IPS DF 19.7 (cell line): ENCODE measurements at places on chromosomes 5 and 9.

DNA sequence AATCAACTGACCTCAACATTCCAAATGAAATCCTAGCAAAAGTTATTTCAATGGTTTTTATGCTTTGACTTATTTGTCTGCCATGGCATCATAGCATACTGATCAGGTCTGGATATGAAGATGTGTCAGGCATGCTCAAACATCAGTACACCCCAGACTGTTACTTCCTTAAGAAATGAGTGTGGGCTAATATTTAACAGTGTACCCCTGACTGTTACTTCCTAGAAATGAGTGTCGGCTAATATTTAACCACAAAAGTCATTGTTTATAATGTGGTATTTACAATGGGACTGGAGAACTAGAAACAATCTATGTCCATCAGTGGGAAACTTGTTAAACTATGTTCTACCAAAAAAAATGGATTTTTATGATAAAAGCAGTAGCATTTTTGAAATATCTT lies 38.1 kb upstream of the HNRNPA0 start:
- DNase-seq = no peak

- DNase-seq = no peak
Observed at GRCh38 chr9:69249337-69249736, 75.3 kb downstream of the TJP2 start.

GRCh38 chr9:129377931-129378661 lies 200.0 kb upstream of the IER5L start:
- DNase-seq = no peak

DNA sequence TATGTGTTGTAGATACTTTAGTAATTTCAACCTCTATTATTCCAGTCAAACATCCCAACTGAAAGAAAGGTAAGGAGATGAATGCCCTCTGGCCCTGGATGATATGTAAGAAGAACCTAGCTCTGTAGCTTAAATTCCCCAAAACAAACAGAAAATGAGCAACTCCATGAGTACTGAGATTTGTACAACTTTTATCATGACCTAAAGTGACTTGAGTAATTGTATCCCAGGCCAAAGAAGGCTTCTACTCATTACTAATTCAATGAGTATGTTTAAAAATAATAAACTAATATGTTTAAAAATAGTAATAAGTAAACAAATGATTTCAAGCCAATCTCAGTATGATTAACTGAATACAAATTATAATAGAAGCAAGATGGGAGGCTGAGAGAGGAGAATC lies 414.0 kb upstream of the ACTBL2 start:
- DNase-seq = no peak

DNA sequence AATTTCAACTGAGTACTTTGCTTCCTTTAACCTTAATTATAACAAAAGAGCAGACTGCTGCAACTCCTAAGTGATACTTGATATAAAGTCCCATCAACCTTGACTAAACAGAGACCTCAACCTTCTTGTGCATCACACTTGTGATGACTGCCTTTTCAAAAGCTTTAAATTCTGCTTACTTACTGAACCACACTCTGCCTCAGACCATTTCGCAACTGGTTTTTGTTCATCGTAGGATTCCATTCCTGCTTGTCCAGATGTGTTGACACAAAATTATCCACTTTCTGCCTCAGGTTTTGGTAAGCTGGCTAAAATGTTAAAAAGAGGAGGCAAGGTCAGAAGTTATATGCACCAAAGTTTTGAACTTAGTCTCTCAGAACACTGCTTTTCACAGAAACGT lies 3.5 kb downstream of the BOD1 start:
- DNase-seq = no peak

- no peak for DNase-seq
Observed at GRCh38 chr9:35257986-35258659, 96.3 kb downstream of the UNC13B start.

- no peak for DNase-seq
Observed at GRCh38 chr9:128611600-128612394, 44.9 kb downstream of the DYNC2I2 start.

DNA sequence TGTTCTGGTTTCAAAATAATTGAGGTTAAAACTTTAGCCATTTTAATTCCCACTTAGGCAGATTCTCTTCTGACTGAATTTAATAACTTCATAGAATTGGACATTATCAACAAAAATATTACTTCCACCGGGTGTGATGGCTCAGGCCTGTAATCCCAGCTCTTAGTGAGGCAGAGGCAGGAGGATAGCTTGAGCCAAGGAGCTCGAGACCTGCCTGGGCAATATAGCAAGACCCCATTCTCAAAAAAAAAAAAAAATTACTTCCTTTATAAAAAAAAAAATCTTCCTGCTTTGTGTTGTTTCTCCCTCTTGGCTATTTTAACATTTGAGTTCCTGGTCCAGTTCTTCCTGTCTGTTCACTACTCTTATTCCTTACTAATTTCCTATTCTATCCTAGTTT lies 18.0 kb downstream of the APC start:
- no peak for DNase-seq

- no peak for DNase-seq
Observed at GRCh38 chr9:127541865-127542264, 70.2 kb upstream of the STXBP1 start.

DNA sequence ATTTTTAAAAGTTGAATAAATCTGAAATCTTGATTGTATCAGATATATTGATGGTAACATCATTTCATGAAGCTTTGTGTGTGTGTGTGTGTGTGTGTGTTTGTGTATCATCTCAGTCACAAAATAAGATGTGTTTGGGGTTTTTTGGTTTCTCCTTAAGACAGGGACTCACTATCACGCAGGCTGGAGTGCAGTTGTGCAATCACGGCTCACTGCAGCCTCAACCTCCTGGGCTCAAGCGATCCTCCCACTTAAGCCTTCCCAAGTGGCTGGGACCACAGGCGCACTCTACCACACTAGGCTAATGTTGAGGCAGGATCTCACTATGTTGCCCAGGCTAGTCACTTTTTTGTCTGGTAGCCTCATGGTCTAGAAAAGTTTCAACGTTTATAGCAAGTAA lies 83.4 kb upstream of the DMRT1 start:
- no peak for DNase-seq

GRCh38 chr9:691825-692400 lies 149.6 kb upstream of the DMRT1 start:
- DNase-seq = no peak

GRCh38 chr5:144122641-144123040 lies 47.8 kb downstream of the YIPF5 start:
- no peak for DNase-seq

DNA sequence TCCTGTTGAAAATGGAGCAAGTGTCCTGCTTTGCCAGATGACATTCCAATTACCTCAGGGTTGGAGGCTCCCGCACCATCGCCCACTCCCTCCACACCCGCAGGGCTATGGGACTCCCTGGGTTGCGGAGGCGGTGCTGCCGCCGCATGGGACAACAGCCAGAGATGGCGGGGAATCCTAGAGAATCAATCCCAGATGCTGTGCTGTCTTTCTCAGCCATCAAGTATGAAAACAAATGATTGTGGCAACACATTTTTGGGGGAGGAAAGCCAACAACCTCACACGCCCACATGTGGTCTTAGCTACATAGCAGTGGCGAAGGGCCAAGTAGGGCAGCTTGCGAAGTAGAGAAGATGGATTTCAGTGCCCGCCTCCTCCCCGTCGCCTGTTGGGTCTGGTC lies 46.7 kb downstream of the IL31RA start:
- no peak for DNase-seq

- no peak for DNase-seq
Observed at GRCh38 chr9:73065439-73065838, 86.2 kb upstream of the ANXA1 start.

GRCh38 chr9:113525831-113526230 lies 62.3 kb downstream of the RGS3 start:
- no peak for DNase-seq

GRCh38 chr5:10511741-10512640 lies 51.9 kb upstream of the ANKRD33B start:
- no peak for DNase-seq

- no peak for DNase-seq
Observed at GRCh38 chr9:71710856-71711255, 57.5 kb downstream of the CEMIP2 start.

DNA sequence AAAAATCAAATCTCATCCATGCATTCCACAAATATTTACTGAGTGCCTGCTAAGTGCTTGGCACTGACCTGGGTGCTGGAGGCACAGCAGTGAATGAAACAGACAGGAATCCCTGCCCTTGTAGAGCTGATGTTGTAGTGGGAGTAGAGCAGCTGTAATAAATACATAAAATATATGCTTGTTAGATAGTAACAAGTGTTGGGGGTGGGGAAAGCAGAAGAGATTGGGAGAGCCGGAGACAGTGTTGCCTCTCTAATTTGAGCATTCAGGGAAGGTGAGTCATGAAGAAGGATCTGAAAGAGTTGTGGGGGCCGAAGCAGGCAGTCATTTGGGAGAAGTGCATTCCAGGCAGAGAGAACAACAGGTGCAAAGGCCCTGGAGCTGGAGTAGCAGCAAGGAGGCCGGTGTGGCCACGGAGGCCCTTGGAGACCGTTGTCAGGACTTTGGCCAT lies 97.9 kb downstream of the ZNF618 start:
- no peak for DNase-seq

GRCh38 chr9:107750741-107751566 lies 261.4 kb upstream of the KLF4 start:
- no peak for DNase-seq

DNA sequence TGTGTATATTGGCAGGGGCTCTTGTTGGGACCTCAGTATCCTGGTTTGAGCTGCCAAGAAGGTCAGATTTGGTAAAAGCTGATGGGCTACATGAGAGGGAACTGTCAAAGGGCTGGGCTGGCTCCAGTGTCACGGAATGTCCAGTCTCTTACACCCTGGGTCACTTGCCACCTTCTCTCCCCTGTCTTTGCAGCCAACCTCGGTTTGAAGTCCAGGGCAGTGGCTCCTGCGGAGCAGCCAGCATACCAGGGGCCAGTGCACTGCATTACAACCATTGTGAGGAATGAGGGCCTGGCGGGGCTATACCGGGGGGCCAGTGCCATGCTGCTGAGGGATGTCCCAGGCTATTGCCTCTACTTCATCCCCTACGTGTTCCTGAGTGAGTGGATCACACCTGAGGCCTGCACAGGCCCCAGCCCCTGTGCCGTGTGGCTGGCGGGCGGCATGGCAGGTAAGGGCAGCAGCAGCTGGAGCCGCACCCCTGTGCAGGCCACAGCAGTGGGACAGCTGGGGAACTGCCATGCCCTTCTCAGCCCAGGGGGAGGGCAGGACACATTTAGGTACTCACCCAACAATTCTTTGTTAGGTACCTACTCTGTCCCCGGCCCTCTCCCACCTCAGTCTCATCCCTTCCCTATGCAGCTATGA lies 24.2 kb downstream of the IL9 start:
- no peak for DNase-seq

DNA sequence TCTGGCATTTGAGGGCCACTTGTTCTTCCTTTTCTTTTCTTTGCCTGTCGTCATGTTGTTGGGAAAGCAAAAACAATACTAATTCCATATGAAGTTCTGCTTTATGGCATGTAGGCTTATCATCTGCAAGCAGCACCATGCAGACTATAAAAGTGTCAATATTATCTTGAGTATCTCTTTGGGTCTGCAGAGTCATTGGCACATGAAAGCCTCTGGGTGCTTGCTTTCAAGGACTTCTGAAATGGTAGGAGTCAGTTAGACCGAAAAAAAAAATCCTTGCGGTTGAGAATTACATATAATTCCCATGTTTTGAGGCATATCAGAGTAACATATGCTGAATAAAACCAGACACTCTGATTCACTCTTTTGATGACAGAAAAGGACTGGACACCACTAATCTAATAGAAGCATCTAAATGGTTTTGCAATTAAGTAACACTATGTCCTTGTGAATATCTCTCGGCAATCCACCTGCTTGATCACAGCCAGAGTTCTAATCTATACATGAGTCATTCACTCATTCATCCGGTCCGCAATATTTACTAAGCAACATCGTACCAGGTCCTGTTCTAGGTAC lies 44.4 kb downstream of the GNAQ start:
- no peak for DNase-seq

DNA sequence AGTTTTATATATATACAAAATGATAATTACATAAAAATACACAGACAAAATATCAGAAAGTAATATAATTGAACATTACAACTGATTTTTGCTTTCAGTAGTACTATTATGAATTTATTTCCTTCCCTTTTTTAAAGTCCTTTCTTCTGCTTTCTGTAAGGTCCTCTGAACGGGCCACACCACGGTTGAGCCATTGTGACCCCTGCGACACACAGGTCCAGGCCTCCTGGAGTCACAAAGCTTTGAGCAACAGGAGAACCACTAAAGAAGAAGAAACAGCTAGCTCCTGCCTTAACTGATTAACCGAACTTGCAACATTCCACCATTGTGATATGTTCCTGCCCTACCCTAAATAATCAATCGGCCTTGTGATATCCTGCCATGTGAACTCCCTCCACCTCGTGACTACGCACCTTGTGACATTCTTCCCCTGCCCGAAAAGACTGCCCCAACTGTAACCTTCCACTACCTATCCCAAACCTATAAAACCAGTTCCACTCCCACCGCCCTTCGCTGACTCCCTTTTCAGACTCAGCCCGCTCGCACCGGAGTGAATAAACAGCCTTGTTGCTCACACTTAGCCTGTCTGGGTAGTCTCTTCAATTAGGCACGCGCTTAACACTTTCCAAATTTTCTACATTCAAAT lies 375.0 kb upstream of the RFX3 start:
- DNase-seq = no peak

- no peak for DNase-seq
Observed at GRCh38 chr5:35835796-35836742, 20.6 kb upstream of the IL7R start.

GRCh38 chr5:167217097-167217743 lies 1074.2 kb upstream of the WWC1 start:
- DNase-seq = no peak

- no peak for DNase-seq
Observed at GRCh38 chr5:173509060-173509459, 107.4 kb downstream of the BOD1 start.

GRCh38 chr9:87346061-87346665 lies 151.5 kb upstream of the DAPK1 start:
- no peak for DNase-seq

DNA sequence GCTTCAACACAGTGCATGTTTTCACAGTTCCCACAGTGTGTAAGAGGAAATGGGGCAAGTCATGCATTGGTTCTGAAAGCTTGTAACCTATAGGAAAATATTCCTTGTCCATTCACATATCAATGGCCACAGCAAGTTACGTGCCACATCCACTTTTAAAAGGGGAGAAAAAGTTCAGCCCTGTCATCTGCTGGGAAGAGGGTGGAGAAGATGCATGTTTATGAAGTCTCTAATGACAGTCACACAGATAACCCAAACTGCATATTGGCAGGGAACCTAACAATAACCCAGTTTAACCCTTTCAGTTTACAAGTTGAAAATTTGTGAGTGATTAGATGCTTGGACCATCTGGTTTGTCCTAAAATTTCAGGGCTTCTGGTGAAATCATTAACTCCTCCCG lies 159.3 kb downstream of the MTRR start:
- DNase-seq = no peak

GRCh38 chr5:59107692-59108091 lies 524.8 kb downstream of the RAB3C start:
- DNase-seq = no peak

DNA sequence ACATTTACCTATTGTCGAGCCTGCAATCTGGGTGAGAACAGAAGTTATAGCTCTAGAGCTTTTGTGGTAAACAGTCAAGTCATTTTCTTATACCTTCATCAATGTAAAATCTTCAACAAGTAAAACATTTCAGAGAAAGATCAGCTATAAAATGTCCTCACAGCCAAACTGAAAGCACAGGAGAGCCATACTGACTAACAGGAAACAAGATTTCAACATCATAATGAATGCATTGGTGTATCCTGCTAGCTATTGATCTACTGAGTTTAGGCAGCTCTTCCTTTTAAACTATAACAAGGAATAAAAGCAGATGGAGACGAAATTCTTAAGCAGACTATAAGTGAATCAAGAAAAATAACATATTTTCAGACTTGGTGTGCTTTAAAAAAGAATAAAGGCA lies 1522.9 kb upstream of the WWC1 start:
- DNase-seq = no peak
